Activated CD4-positive, alpha-beta T cell treated with anti-CD3 and anti-CD28 coated beads for 4 hours (primary cell): ENCODE measurements at places on chromosomes 4 and X.
A peak's percentile ranks its signal among the peaks of the same experiment; 100 is the strongest.

DNA sequence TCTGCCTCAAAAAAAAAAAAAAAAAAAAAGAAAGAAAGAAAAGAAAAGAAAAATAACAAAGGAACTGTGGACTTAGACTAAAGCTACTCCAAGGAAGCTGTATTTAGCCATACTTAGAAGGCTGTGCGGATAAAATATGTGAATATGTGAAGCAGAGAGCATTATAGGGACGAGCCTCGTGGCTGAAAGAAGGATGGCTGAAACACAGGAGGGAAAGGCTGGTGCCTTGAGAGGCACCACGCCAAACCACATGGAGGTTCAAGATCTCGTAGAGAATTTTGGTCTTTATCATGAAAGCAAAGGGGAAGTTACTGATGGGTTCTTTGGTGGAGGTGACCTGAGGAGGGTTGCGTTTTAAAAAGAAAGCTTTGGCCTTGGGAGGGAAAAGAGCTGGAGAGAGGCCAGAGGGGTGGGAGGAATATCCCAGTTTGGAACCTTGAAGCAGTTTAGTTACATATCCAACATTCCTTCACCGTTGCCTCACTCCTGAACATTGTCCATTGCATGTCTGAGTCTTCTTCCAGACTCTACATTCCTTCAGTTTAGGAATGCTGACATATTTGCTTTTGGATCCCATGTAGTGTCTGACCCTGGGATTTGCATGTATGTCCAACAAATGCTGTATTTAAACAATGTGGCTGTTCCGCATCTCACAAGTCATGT lies 82.5 kb downstream of the CPE start:
- no peak for DNase-seq

DNA sequence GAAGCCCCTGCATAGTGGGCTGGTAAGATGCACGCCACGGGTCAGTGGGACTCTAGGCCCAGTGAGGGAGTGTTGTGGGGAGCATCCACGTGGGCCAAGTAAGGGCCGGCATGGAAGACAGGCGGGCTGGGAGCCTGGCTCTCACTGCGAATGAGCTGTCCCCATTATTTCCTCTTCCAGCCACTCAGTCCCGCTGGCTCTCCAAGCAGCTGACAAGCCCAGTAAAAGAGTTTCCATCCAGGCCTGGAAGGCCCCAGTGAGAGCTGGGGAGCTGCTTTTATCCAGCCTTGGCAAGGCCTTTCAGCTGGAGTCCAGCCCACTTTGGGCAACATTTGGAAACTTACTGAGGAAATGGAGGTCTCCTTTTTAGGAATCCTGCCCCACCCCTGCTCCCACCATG lies 24.9 kb downstream of the APLN start:
- no peak for DNase-seq

DNA sequence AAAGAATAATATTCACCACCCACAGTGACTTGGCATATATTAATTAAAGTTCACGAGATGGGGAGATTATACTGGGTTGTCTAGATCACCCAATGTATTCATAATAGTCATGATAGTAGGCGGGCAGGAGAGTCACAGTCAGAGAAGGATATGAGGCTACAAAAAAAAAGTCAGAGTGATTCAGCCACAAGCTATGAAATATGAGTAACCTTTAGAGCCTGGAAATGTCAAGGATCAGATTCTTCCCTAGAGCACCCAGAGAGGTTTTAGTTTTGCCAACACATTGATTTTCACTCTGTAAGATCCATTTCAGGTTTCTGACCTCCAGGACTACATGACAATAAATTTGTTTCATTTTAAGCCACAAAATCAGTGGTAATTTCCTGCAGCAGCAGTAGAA lies 501.9 kb downstream of the GABRG1 start:
- DNase-seq = no peak

DNA sequence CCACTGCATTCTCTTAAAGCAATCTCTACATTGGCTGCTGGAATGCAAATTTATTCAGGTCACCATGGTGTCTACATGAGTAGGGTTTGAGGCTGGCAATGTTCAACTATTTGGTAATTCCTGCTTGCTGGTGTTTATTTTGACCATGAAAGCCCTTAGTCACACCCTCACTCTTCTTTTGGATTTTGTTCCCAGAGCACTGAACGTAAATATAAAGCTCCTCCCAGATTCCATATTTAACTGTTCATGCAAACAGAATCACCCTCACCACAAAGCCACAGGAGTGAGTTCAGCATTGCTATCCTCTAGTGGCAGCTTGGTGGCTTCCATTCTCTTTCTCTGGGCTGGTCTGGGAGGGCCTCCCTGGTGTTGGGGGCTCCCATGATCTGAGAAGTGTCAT lies 82.8 kb downstream of the LNX1 start:
- DNase-seq = no peak

DNA sequence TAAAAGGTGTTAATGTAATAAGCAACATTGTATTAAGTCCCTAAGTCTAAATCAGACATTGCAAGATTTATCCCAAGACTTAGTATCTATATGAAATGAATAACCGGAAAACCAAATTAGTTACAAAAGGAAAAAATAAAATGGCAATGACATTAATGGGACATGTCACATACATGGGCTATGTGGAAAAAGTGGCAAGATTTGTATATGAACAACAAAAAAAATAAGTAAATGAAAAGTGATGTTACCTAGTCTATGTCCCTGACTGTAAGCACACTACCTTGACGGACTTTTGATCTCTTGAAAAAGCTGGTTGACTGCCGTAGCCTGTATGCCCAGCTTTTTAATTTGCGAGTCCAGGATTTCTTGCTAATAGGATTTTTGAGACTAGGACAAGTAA lies 55.5 kb upstream of the FAM120C start:
- no peak for DNase-seq

GRCh38 chr4:89619206-89619962 lies 217.6 kb downstream of the SNCA start:
- no peak for DNase-seq

DNA sequence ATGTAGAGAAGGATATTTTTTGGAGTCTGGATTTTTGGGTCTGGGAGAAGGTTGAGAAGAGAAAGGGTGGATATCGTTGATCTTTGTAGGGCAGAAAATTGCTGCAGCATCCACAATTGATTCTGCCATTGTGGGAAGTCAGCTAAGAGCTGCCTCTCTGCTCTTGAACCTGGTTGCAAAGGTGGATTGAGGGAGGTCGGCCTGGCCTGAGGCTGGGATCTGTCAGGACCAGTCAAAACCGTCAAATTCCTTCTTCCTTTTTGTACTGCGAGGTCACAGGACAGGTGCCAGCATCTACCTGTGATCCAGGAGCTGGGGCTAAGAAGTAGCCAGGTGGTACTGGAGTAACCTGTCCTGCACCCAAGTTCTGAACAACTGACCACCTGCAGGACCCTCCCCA lies 93.7 kb downstream of the SHOX start:
- DNase-seq = no peak

- DNase-seq = no peak
Observed at GRCh38 chr4:159906517-159906916, 803.6 kb downstream of the RAPGEF2 start.

- no peak for DNase-seq
Observed at GRCh38 chr4:37442062-37442323, 197.4 kb downstream of the NWD2 start.

DNA sequence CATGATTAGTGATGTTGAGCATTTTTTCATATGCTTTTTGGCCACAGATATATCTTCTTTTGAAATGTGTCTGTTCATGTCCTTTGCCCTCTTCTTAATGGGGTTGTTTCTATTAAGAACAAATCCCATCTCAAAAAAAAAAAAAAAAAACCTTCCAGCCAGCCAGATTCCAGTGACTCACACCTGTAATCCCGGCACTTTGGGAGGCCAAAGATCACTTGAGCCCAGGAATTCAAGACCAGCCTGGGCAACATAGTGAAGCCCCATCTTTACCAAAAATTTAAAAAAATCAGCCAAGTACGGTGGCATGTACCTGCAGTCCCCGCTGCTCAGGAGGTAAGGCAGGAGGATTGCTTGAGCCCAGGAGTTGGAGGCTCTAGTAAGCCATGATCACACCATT lies 5.1 kb downstream of the RAB33B start:
- no peak for DNase-seq

GRCh38 chr4:159142241-159142640 lies 39.4 kb downstream of the RAPGEF2 start:
- DNase-seq = no peak

GRCh38 chr4:156933633-156934258 lies 37.9 kb downstream of the PDGFC start:
- DNase-seq = no peak

- DNase-seq = no peak
Observed at GRCh38 chr4:15250021-15250441, 177.8 kb upstream of the C1QTNF7 start.

GRCh38 chrX:26851981-26852380 lies 611.2 kb downstream of the PPP4R3C start:
- no peak for DNase-seq

- DNase-seq = no peak
Observed at GRCh38 chrX:123736333-123736921, 3.6 kb upstream of the THOC2 start.

- peak; percentile 47 for DNase-seq
Observed at GRCh38 chrX:139932073-139932900, 566 bp downstream of the ATP11C start.

DNA sequence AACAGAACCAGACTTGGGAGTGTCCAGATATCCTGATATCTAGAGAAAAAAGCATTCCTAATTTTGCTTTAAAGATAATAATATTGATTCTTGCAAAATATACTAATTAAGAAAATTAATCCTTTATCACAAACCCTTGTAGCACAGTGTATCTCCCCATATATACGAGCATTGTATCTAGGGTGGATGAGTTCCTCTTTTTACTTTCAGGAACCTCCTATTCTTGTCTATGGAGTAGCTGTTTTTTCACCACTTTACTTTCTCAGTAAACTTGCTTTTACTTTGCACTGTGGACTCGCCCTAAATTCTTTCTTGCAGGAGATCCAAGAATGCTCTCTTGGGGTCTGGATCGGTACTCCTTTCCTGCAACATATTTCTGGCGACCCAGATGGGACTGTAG lies 103.9 kb downstream of the GLUD2 start:
- no peak for DNase-seq

- no peak for DNase-seq
Observed at GRCh38 chrX:19673375-19674040, 158.2 kb upstream of the MAP3K15 start.

GRCh38 chr4:110087070-110087708 lies 111.2 kb downstream of the ELOVL6 start:
- DNase-seq = no peak

DNA sequence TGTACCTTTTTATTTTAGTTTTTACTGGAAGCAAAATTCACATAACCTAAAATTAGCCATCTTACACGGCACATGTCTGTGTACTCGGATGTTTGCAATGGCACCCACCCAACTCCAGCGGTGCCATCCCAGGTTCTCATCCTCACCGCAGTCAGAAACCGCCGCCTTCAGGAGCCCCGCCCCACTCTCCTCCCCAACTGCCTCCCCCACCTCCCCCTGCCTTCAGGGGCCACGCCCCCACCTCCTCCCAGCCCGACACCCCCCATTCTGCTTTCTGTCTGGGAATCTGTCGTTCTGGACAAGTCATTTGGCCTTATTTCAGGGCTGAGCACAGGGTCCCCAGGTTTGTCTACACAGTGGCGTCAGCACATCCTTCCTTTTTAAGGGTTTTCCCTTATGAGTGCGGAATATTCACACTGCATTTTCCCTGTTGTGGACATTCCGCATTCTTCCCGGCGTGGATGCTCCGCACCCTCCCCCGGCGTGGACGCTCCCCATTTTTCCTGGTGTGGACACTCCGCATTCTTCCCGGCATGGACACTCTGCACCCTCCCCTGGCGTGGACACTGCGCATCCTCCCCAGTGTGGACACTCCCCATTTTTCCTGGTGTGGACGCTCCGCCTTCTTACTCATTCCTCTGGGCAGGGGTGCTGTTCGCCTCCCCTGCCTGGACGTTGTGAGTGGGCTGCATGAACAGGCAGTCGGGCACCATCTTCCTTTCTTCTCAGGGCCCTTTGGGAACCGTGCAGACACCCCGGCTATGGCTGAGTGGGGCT lies 135.4 kb upstream of the NKX1-1 start:
- no peak for DNase-seq

DNA sequence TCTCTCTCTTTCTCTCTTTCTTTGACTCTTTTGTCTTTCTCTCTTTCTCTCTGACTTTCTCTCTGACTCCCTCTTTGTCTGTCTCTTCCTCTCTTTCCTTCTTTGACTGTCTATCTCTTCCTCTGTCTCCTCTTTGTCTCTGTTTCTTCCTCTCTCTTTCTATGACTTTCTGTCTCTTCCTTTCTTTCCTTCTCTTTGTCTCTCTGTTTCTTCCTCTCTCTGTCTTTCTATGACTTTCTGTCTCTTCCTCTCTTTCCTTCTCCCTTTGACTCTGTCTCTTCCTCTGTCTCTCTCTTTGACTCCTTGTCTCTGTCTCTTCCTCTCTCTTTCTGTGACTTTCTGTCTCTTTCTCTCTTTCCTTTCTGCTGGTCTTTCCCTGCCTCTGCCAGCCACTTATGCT lies 38.7 kb downstream of the HNRNPD start:
- DNase-seq = no peak

- DNase-seq = no peak
Observed at GRCh38 chrX:102835504-102836146, 101.4 kb upstream of the RAB40AL start.

DNA sequence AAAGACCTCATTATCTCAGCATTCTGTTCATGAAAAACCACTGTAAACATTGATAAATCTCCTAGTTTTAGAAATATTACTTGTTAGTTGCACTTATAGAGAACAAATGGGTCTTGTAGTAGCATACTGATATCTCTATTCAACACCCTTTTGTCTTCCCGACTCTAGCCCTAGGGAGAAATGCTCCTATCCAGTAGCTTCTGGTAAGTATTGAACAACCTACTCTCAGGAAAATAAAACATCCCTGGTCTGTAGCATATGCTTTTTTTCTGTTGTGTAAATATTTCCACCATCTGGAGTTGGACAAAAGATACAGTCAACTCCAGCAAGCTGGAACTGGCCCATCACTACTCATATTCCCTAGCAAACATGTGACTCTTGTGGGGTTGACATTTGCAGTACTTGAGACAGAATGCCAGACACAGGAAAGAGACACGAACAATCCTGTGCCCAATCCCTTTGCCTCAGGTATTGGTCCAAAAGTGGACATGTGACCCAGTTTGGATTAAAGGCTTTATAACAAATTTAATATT lies 188.2 kb downstream of the GC start:
- DNase-seq = no peak
